Stimulated activated CD4-positive, alpha-beta T cell treated with anti-CD3 and anti-CD28 coated beads, Interleukin-1b, Interleukin-23, amount 100 ng/mL, for 24 hours (primary cell): ENCODE measurements at places on chromosomes 4 and X.

DNA sequence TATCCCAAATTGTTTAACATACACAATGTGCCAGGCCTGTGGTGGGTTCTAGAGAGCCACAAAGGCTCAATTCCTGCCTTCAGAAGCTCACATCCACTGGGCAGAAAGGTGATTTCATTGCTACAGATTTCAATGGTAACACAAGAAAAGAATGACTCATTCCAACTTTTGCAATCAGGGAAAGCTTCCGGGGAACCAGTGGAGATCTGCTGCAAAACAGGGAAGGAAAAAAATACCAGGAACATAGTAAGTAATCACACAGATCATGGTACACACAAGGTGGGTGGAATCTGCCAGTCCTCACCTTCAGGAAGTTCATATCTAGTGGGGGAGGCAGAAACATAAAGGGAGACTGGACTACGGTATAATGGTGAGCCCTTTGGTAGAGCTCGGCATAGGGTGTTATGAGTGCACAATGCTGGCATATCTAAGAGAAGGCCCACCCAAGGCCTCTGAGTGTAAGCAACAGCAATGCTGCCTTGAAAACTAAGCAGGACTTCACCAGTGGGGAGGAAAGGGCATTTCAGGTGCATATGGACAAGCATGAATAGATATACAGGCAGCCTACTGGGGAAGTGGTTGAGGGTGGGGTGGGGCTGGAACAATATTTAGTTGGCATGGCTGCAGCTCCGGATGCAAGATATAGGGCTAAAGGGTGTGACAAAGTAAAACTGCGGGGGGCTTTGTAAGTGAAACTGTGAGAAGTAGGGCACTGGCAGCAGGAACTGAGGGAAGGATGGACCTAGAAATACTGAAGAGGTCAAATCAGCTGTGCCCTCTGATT is 24.2 kb downstream of the GPRIN3 start:
- DNase-seq: no peak

- no peak for DNase-seq
Measured at GRCh38 chrX:7294483-7294882, 146.5 kb upstream of the PUDP start.

- no peak for DNase-seq
Measured at GRCh38 chrX:39169976-39170375, 368.7 kb downstream of the MID1IP1 start.

GRCh38 chrX:148722966-148723365 is 222.5 kb downstream of the AFF2 start:
- DNase-seq: no peak

DNA sequence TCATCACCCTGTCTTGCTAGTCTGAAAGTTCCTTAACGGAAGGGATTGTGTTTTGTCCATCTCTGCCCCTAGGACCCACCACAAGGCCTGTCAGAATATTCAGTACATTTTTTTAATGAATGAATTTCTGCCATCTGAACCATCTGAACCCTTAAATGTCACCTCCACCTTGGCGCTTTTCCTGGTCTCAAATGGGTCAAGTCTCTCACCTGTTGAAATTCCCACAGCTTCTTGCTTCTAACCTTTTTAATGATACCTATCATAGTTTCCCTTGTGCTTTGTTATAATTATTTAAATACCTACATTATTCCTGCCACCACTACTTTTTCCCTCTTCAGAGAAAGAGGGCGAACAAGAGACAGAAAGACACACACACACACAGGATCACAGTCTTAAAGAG is 48.0 kb downstream of the SHROOM4 start:
- DNase-seq: no peak

GRCh38 chrX:119763836-119764387 is 5.5 kb downstream of the SOWAHD start:
- no peak for DNase-seq

- no peak for DNase-seq
Measured at GRCh38 chrX:102745513-102745856, 24.9 kb downstream of the GPRASP3 start.

- no peak for DNase-seq
Measured at GRCh38 chrX:57915680-57916079, 5.4 kb upstream of the ZXDA start.

GRCh38 chr4:41750626-41751448 is 2.3 kb upstream of the PHOX2B start:
- no peak for DNase-seq

DNA sequence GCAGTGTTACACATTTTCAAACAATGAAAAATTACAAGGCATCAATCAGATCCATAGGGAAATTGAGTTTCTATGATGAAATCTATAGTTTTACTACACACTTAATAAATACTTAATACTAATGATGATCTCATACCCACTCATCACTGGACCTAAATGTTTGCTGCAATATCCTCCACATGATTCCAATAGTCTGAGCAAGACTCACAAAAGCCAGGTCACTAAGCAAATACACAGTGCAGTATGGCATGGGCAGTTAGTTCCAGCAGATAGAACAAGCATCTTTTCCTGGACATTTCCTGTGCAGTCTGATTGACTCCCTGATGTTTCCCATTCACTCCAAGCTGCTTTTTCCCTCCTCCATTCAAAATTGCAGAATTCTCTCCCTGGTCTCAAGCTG is 109.0 kb upstream of the ATOH1 start:
- DNase-seq: no peak

DNA sequence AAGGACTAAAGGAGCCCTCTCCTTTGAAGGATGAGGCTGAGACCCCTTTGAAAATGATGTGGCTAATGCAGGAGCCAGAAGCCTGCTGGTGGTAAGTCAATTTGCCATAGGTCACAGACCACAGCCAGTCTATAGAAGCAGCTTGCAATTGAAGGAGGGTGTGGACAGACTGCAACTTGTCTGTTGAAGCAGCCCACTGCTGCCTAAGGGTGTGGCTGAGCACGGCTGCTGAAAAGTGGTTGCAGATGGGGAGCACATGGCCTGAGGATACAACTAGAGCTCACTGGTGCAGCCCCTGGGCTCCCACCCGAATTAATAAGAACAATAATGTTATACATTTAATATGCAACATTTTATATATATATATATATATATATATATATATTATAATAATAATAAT is 11.4 kb upstream of the EXOC1L start:
- no peak for DNase-seq

DNA sequence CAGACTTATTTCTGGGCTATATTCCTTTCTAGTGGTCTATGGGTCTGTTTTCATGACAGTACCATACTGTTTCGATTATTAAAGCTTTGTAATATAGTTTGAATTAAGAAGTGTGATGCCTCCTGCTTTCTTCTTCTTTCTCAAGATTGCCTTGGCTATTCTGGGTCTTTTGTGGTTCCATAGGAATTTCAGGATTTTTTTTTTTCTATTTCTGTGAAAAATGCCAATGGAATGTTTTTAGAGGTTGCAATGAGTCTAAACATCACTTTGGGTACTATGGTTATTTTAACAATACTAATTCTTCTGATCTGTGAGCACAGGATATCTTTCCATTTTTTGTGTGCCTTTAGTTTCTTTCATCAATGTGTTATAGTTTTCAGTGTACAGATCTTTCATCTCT is 204.3 kb upstream of the HCCS start:
- no peak for DNase-seq

- DNase-seq: no peak
Measured at GRCh38 chrX:41664375-41664901, 24.3 kb upstream of the GPR34 start.

- no peak for DNase-seq
Measured at GRCh38 chrX:140701480-140701879, 8.1 kb upstream of the LINC00632 start.

- no peak for DNase-seq
Measured at GRCh38 chr4:122826079-122826527, 528 bp upstream of the FGF2 start.

DNA sequence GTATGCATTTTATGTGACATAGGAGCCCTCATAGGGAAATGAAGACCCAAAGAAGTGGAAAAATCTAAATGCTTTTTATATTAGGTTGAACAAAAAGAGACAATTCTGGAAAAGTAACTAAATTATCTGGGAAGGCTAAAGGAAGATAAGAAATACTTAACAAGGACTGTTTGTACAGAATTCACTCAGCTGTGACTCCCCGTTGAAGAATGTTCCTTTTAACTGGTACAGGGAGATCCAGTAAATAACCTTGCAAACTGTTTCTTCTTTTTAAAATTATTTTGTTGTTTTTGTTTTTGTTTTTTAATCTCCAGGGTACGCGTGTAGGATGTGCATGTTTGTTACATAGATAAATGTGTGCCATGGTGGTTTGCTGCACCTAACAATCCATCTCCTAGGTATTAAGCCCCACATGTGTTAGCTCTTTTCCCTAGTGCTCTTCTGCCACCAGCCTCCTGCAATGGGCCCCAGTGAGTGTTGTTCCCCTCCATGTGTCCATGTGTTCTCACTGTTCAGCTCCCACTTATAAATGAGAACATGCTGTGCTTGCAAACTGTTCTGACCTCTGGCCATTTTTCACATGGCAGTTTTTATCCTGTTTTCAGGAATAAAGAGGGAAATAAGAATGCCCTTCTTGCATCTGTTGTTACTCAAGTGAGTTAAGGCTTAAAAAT is 81.7 kb downstream of the PWWP3B start:
- no peak for DNase-seq

- no peak for DNase-seq
Measured at GRCh38 chrX:52425775-52426174, 57.0 kb downstream of the XAGE2 start.

- no peak for DNase-seq
Measured at GRCh38 chrX:24658421-24658820, 11.3 kb upstream of the PCYT1B start.

- no peak for DNase-seq
Measured at GRCh38 chrX:140091125-140091886, 126.0 kb upstream of the CXorf66 start.

DNA sequence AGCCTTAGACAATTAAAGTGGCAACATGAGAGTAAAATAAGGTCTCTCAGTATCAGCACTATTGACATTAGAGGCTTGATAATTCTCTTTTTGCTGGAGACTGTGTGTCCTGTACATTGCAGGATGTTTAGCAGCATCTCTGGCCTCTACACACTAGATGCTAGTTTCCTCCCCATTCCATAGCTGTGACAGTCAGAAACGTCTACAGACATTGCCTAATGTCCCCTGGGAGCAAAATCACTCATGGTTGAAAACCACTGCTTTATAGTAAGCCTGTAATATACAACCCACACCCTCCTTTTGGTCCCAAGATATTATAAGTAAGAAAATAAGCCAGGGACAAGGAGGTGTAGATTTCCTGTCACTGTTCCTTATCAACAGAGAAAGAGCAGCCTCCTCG is 166.0 kb downstream of the FRMPD4 start:
- DNase-seq: no peak

- no peak for DNase-seq
Measured at GRCh38 chr4:38787693-38788092, 4.9 kb upstream of the TLR10 start.

GRCh38 chr4:153450544-153450917 is 15.6 kb upstream of the TMEM131L start:
- no peak for DNase-seq

GRCh38 chr4:163662768-163663167 is 168.3 kb downstream of the TMA16 start:
- no peak for DNase-seq

- no peak for DNase-seq
Measured at GRCh38 chr4:76515975-76516843, 81.2 kb downstream of the SHROOM3 start.

DNA sequence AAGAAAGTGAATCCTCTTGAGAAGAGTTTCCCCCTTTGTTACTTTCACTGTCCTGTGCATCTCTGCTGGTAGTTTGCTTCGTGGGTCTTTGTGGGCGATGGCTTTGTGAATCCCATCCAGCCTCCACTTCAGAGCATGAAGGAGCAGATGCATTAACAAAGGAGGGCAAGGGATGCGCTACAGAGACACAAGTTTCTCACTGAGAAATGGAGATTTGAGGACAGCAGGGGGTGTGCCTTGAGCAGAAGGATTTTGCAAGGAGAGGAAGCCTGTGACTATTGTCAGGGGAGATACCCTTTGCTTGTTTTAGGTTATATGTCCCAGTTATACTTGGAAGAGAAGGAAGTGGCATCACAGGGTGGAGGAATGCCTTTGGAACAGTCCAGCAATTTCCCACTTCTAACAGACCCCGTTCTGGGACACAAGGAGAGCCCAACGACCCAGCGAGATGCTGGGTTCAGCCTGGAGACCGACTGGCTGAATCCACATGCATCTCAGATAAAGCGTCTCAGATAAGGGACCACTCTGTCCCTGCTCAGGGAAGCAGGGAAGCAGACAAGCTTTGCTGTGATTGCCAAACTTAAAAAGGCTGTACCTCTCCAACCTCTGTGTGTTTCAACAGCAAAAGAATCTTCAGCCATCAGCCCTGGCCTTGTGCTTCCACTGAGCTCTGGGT is 314.6 kb upstream of the GATB start:
- DNase-seq: no peak
